ENCODE measurements at places on chromosomes 1 and 21.

GRCh38 chr1:44539991-44540730 is 134.1 kb downstream of the TMEM53 start:
- no peak for DNase-seq
- no peaks in the 10 kb centered on the region for H3K36me3 ChIP-seq
- H3K27me3 ChIP-seq, result no peaks in the 10 kb centered on the region
- H3K4me3 ChIP-seq, result no peak overlapping the region
- no peak overlapping the region for H3K27ac ChIP-seq
- H3K4me1 ChIP-seq, result no peaks in the 10 kb centered on the region

DNA sequence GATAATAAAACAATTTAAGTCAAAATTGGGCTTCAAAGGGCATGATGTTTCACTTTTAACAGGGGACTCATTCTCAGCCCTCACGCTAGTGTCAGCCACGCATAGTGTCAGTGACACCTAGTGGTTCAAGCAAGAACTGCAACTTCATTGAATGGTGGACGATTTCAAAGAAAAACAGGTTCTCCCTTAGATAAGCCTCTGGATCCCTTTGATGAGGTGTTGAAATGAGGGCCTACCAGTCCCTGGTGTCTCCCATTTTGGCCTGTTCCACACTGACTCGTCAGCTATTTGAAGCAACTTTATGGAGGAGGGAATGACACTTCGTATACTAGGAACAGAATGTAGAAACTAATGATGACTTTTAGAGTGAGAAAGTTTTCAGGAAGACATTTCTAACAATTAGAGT is 56.2 kb downstream of the FCRL5 start:
- no peaks in the 10 kb centered on the region for H3K36me3 ChIP-seq
- H3K27me3 ChIP-seq, result peaks cover 4% of the 10 kb centered on the region
- DNase-seq, result peak; percentile 42
- no peak overlapping the region for H3K4me3 ChIP-seq
- no peak overlapping the region for H3K27ac ChIP-seq

DNA sequence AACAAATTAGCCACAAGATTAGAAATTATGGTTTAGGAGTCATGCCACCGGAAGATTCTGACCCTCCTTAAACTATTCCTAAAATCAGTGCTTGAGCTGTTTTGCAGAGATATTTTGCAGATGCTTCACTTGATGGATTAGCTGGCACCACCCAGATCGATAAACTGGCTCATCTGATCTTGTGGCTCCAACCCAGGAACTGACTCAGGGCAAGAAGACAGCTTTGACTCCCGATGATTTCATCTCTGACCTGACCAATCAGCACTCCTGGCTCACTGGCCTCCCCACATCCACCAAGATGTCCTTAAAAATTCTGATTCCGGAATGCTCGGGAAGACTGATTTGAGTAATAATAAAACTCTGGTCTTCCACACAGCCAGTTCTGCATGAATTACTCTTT is 221.6 kb downstream of the RHOU start:
- no peak overlapping the region for H3K4me3 ChIP-seq
- no peak for DNase-seq
- H3K27me3 ChIP-seq, result no peaks in the 10 kb centered on the region

- H3K4me3 ChIP-seq, result no peak overlapping the region
- no peak overlapping the region for H3K27ac ChIP-seq
- H3K4me1 ChIP-seq, result no peaks in the 10 kb centered on the region
- H3K36me3 ChIP-seq, result no peaks in the 10 kb centered on the region
- DNase-seq, result no peak
Observed at GRCh38 chr1:12798911-12799310, 7.7 kb downstream of the PRAMEF1 start.

- no peak overlapping the region for H3K4me3 ChIP-seq
- H3K27me3 ChIP-seq, result no peaks in the 10 kb centered on the region
- H3K27ac ChIP-seq, result no peak overlapping the region
- DNase-seq, result no peak
- no peaks in the 10 kb centered on the region for H3K36me3 ChIP-seq
Observed at GRCh38 chr1:193131266-193131860, 9.5 kb downstream of the CDC73 start.

DNA sequence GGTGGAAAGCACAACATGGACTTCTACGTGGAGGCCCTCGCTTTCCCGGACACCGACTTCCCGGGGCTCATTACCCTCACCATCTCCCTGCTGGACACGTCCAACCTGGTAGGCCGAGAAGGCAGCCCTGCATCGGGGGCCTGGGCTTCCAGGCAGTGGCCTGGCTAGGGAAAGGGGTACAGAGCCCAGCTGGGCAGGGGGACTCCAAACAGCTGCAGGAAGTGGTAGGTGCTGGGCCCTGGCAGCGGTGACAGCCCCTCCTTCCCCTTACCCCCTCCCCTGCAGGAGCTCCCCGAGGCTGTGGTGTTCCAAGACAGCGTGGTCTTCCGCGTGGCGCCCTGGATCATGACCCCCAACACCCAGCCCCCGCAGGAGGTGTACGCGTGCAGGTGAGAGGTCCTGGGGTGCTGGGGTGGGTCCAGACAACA is 30.0 kb upstream of the PADI6 start:
- DNase-seq, result no peak
- H3K27me3 ChIP-seq, result no peaks in the 10 kb centered on the region
- no peaks in the 10 kb centered on the region for H3K36me3 ChIP-seq

DNA sequence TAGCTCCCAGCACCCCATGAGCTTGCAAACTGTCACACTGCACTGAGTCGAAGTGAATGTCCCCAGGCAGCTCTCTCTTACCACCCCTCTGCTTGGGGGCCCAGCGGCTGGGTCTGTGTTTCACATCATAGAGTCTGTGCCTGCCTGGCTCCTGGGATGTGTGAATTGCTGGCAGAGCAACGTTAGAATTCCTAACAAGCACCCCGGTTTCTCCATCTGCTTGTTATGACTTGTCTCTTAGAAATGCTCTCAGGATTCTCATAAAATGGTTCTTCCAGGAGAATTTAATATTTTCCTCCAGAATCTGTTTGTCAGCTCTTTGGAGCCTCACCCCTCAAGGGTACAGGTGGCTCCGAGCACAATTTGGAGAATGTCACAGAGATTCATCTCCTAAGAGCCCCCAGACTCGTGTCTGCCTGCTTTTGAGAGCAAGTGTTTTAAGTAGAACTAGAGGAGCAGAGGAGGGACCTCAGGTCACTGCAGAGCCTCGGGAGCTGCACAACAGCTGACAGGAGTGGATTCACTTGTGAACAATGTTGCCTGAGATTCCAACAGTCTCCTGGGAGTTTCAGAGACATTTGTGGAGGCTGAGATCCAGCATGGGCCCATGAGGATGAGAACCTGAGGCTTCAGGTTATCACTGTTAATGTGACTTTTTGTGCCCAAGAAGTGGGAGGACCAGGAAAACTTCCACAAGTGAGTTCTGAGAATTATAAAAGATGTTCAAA is 131.5 kb downstream of the KCNJ6 start:
- H3K36me3 ChIP-seq, result no peaks in the 10 kb centered on the region
- H3K4me1 ChIP-seq, result no peaks in the 10 kb centered on the region
- DNase-seq, result no peak
- no peaks in the 10 kb centered on the region for H3K27me3 ChIP-seq

DNA sequence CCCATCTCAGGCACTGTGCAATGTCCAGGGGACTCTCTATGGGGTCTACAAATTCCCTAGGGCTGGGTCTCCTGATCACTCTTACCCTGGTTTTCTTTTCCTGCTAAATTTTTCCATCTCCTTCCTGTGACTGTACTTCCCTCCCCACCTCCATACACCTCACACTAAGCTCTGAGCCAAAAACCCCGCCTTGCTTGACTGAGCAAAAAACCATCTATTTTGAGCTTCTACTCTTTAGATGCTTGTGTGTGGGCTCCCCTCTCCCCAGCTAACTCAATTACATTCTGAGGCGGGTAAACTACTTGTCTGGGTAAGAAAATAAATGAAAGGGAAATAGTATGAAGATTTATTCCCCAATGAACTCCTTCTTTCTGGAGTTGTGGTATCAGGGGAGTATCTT is 187.9 kb downstream of the PTPRU start:
- no peak overlapping the region for H3K4me3 ChIP-seq
- no peak for DNase-seq
- no peaks in the 10 kb centered on the region for H3K4me1 ChIP-seq
- no peaks in the 10 kb centered on the region for H3K27me3 ChIP-seq

GRCh38 chr1:170521818-170522217 is 10.1 kb upstream of the GORAB start:
- H3K4me1 ChIP-seq, result no peaks in the 10 kb centered on the region
- no peaks in the 10 kb centered on the region for H3K36me3 ChIP-seq
- H3K27ac ChIP-seq, result no peak overlapping the region
- H3K4me3 ChIP-seq, result no peak overlapping the region
- no peaks in the 10 kb centered on the region for H3K27me3 ChIP-seq
